Osteoblast (primary cell): ENCODE measurements at places on chromosomes 16 and 17. TPM values are rescaled to one million over a fixed set of nuclear protein-coding genes. Genes with fewer than 3 reads are reported as not detected.

GRCh38 chr16:51431517-51432241 lies 280.6 kb upstream of the SALL1 start:
- no peaks in the 10 kb centered on the region for H3K36me3 ChIP-seq
- peaks cover 10% of the 10 kb centered on the region for H3K4me1 ChIP-seq
- DNase-seq = peak; percentile 45
- H3K27ac ChIP-seq = no peak overlapping the region

- H3K27me3 ChIP-seq = peaks cover 6% of the 10 kb centered on the region
- no peak overlapping the region for H3K4me3 ChIP-seq
- no peak overlapping the region for H3K27ac ChIP-seq
- no peaks in the 10 kb centered on the region for H3K4me1 ChIP-seq
Observed at GRCh38 chr17:44335968-44336367, 9.1 kb upstream of the GRN start.

- no peaks in the 10 kb centered on the region for H3K4me1 ChIP-seq
- no peak overlapping the region for H3K4me3 ChIP-seq
- peaks cover 76% of the 10 kb centered on the region for H3K36me3 ChIP-seq
- no peaks in the 10 kb centered on the region for H3K27me3 ChIP-seq
- DNase-seq = peak; percentile 69
Observed at GRCh38 chr16:4839942-4840341, 7.1 kb downstream of the GLYR1 start.

DNA sequence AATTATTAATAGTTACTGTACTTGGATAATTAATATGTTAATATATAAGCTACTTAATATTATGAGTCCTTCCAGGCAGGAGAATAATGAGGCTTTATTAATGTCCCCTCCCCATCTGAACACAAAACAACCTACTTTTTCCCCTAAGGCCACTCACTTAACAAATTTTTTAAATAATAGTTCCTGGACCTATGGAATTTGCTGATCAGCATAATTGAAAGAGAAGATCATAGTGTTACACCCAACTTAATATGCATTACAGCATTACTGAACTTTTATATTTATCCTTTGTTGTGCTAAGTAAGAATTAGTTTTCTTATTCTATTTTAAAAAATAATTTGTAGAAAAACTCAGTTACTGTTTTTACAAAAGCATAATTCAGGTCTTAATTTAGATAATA lies 1537.7 kb upstream of the GOT2 start:
- H3K36me3 ChIP-seq = no peaks in the 10 kb centered on the region
- no peak overlapping the region for H3K27ac ChIP-seq
- H3K27me3 ChIP-seq = no peaks in the 10 kb centered on the region
- no peak overlapping the region for H3K4me3 ChIP-seq

COL1A1 gene
- 6,718 and 8,987 TPM in 2 replicates for total RNA-seq

BANP gene
- total RNA-seq = 20.3 and 23.5 TPM in 2 replicates

DNA sequence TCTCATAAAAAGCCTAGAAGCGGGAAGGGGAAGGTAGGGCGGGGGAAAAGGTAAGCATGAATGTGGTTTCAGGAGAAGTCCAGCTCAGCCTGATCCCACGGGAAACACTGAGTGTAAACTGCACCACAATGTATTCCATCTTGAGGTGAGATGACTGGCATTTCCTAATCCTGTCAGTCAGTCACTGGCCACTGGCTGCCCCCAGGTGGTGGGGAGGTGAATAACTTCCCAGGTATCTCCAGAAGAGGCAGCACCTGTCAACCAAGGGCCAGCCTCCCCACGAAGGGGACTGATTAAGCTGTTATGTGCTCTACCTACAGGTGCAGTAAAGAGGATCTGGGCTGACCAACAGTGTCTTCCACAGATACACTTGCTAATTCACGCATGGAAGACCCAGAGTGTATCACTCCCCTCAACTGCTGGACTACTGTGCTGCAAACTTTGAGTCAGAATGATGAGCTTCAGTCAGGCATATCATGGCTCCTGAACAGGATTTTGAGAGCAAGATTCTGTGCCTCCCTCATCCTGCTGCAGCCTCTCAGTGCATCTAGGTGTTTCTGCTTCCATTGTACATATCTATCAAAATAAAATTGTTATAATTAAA lies 108.5 kb upstream of the CCL2 start:
- no peaks in the 10 kb centered on the region for H3K27me3 ChIP-seq
- H3K27ac ChIP-seq = no peak overlapping the region
- H3K4me1 ChIP-seq = no peaks in the 10 kb centered on the region
- no peak for DNase-seq
- H3K4me3 ChIP-seq = no peak overlapping the region
- no peaks in the 10 kb centered on the region for H3K36me3 ChIP-seq

CACNA1H gene
- total RNA-seq = under 0.01 TPM in 2 replicates

DNA sequence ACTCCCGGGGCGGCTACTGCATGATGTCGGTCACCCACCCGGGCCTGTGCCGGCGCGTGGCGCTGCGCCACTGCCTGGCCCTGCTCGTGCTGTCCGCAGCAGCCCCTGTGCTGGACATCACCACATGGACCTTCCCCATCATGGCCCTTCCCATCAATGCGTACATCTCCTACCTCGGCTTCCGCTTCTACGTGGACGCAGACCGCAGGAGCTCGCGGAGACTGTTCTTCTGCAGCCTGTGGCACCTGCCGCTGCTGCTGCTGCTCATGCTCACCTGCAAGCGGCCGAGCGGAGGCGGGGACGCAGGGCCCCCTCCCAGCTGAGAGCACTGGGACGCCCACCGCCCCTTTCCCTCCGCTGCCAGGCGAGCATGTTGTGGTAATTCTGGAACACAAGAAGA lies 29.8 kb downstream of the CDRT15 start:
- no peak for DNase-seq
- H3K4me3 ChIP-seq = no peak overlapping the region
- H3K27me3 ChIP-seq = no peaks in the 10 kb centered on the region
- H3K36me3 ChIP-seq = no peaks in the 10 kb centered on the region
- H3K4me1 ChIP-seq = no peaks in the 10 kb centered on the region

AKAP10 gene
- 27.5 and 31.5 TPM in 2 replicates for total RNA-seq

DNA sequence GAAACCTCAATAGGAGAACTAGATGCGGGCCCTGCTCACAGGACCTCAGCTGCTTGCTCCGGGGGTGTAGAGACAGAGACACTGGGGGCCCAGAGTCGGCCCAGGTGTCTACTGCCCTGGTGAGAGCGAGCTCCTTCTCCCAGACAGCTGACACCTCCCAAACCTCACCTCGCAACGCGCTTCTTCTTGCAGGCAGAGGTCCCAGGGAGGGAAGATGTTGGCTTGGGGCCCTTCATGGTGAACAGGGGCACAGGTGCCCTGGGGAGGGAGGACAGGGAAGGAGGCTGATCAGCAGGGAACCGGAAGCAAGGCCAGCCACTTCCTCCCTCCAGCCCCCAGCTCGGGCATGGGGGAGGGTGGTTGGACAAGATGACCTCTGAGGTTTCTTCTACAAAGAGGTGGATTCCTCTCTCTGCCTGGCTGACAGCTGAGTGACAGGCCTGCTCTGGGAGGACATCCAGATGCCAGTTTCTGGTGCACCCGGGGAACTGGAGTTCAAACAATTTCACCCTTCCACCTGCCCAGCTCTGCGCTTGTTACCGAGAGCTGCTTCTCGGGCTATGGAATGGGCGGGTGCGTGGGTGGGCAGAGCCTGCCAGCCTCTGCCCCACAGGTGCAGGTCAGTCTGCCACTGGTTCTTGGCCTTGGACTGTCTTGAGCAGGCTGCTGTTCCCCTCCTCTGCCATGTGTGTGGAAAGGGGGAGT lies 11.7 kb upstream of the GFAP start:
- peaks cover 41% of the 10 kb centered on the region for H3K36me3 ChIP-seq
- H3K27me3 ChIP-seq = no peaks in the 10 kb centered on the region
- H3K27ac ChIP-seq = no peak overlapping the region
- no peaks in the 10 kb centered on the region for H3K4me1 ChIP-seq
- DNase-seq = peak; percentile 52
- H3K4me3 ChIP-seq = no peak overlapping the region

DNA sequence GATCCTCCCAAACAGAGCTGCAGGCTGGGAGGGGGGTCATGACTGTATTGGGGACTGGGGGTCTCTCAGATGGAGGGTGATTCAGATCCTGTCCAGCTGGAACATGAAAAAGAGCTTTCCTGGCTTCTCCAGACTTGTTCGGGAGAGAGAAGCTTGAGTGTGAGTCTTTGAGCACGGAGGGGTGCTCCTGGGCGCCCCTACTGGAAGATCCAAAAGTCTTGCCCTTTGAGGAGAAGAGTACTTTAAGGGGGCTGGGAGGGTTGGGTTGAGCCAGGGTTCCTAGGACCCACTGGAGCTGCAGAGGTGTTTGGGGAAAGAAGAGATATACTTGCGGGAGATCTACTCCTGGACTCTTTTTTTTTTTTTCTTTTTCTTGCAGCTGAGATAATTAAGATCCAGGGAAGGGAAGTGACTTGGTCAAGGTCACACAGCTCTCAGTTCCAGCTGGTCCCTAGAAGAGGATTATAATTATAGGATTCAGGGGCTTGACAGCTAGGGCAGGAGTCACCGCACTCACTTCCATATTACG lies 8.4 kb downstream of the RARA start:
- peak overlapping the region; percentile 86 for H3K4me3 ChIP-seq
- H3K27ac ChIP-seq = peak overlapping the region; percentile 92
- peak; percentile 94 for DNase-seq
- no peaks in the 10 kb centered on the region for H3K27me3 ChIP-seq
- no peaks in the 10 kb centered on the region for H3K36me3 ChIP-seq
- H3K4me1 ChIP-seq = peaks cover 86% of the 10 kb centered on the region

DNA sequence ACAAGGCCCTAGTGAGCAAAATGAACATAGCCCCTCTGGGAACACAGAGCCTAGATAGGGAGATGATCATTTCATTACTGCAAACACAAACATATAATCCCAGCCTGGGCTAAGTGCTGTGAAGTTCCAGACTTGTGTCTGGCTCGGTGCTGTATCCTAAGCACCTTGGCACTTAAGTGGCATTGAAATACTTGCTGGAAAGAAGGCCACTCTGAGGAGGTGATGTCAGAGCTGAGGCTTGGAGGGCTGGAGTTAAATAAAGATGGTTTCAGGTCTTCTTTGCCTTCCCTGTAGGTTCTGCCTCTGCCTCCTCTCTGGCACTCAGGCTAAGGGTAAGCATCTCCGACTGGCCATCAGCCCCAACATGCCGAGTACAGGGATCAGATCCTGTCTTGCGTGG lies 2.4 kb upstream of the CACNA1G start:
- H3K27ac ChIP-seq = no peak overlapping the region
- peaks cover 10% of the 10 kb centered on the region for H3K4me1 ChIP-seq
- DNase-seq = no peak
- peaks cover 42% of the 10 kb centered on the region for H3K27me3 ChIP-seq

ITGB4 gene
- 0.29 and 0.36 TPM in 2 replicates for total RNA-seq

DNA sequence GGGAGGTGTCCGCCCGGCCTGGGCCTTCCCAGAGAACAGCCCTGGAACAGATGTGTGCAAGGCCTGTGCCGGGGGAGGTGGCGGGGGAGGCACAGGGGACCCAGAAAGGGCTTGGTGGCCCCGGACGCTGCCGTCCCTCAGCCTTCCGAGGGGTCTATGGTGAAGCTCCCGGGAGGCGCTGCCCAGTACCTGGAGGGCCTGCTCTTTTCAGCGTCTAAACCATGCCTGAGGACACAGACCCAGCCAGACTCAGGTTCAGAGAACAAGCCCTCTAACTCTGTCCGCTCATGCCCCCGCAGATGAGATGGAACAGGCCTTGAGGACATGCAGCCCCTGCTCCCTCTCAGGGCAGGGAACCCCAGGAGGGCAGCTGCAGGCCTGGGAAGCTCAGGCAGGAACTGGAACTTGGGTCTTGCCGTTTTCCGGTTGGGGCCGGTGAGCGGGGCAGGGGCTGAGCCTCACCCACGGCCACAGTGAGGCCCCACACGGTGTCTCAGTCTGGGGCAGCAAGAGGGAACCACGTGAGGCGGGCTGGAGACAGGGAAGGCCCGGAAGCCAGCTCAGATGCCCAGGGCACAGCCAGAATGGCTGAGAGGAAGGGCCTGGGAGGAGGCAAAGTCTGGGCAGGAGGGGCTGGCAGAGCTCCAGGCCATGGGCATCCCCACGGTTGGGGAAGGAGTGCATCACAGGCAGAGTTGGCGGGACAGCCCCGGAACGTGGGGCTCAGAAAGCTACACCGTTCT lies 12.5 kb downstream of the SLC16A3 start:
- H3K36me3 ChIP-seq = peaks cover 76% of the 10 kb centered on the region
- H3K4me3 ChIP-seq = no peak overlapping the region
- H3K27ac ChIP-seq = peak overlapping the region; percentile 48
- H3K27me3 ChIP-seq = no peaks in the 10 kb centered on the region
- peak; percentile 95 for DNase-seq
- peaks cover 39% of the 10 kb centered on the region for H3K4me1 ChIP-seq
